D341Med (cell line): ENCODE measurements at places on chromosomes 6 and 20.

GRCh38 chr6:111774346-111774703 is 98.9 kb downstream of the FYN start:
- no peak for DNase-seq

GRCh38 chr20:3171391-3172125 is 1.8 kb downstream of the LZTS3 start:
- no peak for DNase-seq

GRCh38 chr6:167726043-167726621 is 100.6 kb upstream of the AFDN start:
- no peak for DNase-seq

- DNase-seq = no peak
Measured at GRCh38 chr6:90238496-90239266, 58.0 kb downstream of the BACH2 start.

- no peak for DNase-seq
Measured at GRCh38 chr6:44641344-44642031, 254.0 kb downstream of the CDC5L start.

DNA sequence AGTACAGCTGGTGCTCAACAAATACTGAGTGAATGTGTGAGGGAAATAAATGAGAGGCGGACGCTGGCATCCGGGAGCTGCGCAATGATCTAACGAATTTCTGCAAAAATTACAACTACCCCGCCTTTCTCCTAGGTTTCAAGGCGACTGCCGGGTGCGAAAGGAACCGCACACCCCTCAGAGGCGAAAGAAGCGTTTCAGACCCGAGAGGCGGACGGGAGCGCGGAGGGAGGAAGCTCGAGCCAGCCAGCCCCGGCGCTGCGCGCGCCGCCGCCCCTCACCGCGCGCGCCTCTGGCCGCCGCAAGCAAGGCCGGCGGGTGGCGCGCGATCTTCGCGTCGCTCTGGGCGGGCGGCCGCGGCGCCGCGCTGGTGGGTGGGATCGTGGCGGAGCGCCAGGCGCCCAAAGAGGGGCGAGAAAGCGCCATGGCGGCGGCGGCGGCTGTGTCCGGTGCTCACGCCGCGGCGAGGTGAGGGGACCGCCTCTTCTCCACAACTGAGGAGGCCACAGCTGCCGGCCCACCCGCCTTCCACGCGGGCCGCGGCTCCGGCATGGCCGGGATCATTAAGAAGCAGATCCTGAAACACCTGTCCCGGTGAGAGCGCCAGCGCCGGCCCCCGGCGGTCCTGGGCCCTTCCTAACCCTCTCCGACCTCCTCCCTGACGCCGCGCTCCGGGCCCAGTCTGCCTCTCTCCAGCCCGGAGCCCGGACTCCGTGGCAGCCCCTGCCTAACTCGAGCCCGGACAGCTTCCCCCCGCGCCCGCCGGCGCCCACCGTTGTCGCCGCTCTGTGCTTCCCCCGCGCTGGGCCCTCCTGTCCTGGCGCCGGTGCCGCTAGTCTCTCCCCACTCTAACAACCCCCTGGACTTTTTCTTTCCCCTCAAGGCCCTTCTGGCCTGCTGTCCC is at the start of gene BLTP3A:
TSS of gene BLTP3A (plus strand) at position 383 of the 904 bp plus-strand sequence. CDS start at position 551, 168 bp downstream.
- peak; percentile 97 for DNase-seq

DNA sequence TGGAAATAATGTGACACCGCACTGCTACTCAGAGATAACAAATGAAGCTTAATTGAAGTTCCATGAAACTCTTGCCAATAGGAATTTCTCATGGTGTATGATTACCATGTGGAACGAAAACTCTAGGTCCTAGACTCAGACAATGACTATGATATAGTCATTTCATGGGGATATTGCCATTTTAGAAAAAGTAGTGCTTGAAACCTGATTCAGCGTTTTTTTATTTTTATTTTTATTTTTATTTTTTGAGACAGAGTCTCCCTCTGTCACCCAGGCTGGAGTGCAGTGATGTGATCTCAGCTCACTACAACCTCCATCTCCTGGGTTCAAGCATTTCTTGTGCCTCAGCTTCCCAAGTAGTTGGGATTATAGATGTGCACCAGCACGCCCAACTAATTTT is 253.9 kb downstream of the FARS2 start:
- DNase-seq = no peak

- DNase-seq = no peak
Measured at GRCh38 chr6:122449069-122449468, 22.5 kb downstream of the SERINC1 start.

GRCh38 chr20:62655282-62656196 is 13.2 kb downstream of the SLCO4A1 start:
- DNase-seq = no peak

DNA sequence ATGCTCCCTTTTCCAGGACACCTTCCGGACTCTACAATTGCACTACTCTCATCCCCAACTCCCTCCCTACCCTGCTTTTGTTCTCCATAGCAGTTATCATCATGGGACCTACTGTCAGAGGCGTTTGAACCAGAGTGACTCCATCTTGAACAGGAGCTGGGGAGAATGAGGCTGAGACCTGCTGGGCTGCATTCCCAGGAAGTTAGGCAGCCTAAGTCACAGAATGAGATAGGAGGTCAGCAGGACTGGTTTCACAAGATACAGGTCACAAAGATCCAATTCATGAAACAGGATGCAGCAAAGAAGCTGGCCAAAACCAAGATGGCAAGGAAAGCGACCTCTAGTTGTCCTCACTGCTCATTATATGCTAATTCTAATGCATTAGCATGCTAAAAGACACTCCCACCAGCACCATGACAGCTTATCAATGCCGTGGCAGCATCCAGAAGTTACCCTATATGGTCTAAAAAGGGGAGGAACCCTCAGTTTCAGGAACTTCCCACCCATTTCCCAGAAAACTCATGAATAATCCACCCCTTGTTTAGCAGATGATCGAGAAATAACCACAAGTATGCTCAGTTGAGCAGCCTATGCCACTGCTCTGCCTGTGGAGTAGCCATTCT is 15.6 kb downstream of the SLC13A3 start:
- DNase-seq = no peak

- DNase-seq = no peak
Measured at GRCh38 chr6:52162940-52163908, 23.0 kb upstream of the IL17A start.

DNA sequence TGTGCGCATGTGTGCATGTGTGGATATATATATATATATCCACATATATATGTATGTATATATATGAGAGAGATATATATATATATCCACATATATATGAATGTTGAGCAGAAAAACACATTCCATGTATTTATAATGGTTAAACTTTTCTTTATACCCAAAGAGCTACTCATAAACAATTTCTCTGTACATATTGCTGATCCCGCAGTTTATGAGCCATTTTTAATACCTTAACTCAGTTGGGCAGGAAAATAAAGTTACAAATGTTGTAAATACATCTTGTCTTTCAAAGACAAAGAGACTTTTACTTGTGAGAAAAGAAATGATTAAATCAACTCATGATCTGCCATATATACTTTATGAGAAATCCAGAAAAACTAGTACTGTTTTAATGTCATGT is 18.1 kb upstream of the EPHA7 start:
- no peak for DNase-seq

- DNase-seq = no peak
Measured at GRCh38 chr6:139131736-139132280, 3.1 kb upstream of the HECA start.

GRCh38 chr20:23497536-23497935 is 6.6 kb downstream of the CST8 start:
- no peak for DNase-seq

DNA sequence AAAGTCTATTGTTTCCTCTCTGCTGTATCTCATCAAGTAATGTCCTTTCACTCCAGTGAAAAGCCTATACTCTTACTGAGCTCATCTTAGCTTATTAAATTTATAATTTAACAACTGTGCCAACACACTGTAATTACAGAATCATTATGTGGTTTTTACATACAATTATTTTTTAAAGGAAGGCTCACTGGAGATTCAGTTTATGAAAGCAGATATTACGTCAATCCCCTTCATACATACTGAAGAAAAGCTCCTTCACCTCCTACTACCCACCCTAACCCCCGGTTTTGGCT is 28.1 kb downstream of the ARHGAP18 start:
- DNase-seq = no peak

DNA sequence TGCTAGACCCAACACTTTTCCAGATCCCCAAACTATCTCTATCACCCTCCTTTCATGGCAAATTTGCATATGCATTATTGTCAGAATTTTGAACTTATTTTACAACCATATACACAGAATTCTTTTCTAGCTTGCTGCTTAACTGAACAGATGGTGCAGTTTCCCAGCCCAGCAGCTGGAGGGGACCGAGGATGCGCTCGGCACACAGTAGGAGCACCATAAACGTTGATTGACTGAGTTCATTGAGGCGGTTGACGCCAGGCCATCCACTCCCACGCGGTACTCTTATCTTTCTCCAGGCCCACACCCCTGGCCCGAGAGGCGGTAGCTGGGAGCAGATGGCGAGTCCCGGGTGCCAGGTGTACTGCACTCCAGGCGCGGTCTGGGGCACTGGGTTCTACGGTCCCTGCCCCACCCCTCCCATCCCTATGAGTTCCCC is 6.8 kb upstream of the SOX4 start:
- DNase-seq = no peak

DNA sequence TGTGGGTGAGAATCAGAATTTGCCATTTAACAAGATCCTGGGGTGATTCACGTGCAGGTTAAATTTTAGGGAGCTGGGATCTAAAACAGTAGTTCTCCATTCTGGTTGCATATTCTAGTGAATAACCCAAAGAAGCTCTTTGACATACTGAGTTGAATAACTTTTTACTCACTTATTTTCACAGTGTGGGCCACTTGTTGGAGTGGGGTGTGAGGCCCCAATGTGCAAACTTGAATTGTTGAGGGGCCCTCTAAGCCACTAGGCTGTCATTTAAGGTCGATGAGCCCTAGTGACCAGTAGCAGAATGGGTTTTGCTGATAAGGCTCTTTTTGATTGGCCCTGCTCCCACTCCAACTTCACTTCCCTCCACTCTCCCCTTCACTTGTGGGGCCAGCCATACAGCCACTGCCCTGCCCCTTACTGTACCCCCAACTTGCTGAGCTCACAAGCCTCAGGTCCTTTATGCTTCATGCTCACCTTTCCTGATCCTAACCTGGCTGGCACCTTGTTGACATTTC is 33.6 kb upstream of the RIPOR2 start:
- no peak for DNase-seq

DNA sequence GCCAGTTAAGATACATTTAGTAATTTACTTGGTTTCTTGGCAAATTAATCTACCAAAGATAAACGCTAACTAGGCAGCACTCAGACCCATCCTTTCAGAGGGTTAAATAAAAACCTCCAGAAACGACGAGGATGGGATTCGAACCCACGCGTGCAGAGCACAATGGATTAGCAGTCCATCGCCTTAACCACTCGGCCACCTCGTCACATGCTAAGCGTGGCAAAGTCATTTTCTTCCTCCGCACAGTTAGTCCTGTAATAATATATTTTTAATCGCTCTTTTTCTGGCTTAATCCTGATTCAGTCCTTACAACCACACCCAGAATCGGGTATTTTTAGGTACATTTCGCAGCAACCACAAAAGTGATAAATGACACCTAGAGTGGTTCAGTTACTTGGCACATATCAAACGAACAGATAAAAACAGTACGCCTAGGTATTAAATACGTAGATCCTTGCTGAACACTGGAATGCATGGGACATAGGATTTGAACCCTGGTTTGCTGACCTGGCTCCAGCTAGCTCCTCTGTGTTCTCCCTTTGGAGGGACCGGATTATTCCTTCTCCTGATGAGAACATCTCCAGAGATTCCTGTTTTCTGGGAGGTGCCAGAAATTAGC is 71.6 kb downstream of the GPX5 start:
- DNase-seq = peak; percentile 41

DNA sequence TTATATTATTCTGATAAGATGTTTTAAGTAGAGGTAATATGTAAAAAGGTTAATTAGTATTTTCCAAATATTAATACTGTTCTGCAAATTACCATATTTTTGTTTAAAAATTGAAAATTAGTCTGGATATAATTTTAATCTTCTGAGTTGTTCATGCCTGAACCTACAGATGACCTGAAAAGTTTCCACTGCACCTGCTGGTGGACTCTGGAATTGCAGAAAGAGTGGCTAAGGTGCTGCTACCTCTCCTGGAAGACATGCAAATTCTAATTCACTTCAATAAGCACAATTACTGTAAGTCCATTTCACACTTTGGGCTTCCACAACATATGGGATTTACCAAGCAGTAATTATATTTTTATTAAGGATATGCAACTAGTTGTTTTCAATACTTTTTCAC is 77.7 kb upstream of the OLIG3 start:
- peak; percentile 38 for DNase-seq

DNA sequence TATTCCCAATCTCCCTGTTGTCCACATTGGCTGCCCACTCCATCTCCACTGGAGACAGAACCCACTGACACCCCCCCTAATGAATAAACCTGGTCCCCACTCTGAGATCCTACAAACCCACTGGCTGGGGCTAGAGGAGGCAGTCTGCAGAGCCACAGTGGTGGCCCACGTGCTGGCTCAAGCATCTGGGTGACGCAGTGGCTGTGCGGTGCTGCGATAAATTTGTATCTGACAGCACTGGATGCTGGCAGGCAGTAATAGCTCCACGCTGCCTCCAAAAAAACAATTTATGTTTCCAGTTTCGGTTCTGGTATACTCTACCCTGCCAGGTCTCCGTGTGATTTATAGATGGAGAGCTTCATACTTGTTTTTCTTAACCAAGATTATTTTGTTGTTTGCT is 87.1 kb upstream of the SYNDIG1 start:
- DNase-seq = peak; percentile 60

DNA sequence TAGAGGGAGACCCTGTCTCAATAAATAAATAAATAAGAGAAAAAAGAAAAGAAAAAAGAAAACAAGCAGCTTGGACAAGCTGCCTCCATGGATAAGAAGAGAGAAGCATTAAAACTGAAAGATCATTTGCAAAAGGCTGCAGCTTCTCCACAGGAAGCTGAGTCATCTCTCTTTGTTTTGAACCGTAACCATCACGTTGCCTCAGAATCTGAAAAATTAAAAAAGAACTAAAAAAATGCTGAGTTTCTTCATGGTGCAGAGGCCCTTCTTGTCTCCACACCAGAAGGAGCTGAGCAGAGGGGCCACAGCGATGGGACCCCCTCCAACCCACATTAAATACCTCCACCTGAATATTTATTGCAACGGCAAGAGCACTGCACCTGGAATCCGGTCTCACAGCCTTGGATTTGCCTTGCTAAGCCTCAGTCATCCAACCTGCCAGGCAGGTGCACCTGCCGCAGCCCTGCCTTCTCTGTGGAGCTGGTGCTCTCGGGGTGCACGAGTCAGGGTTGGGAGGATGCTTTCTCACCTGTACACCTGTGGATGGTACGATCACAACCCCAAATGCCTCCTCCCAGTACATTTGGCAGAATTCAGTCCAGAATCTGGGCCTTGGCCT is 28.1 kb downstream of the TOX2 start:
- no peak for DNase-seq
